T-helper 17 cell (primary cell): ENCODE measurements at places on chromosomes 16 and 17. TPM values are rescaled to one million over a fixed set of nuclear protein-coding genes. Genes with fewer than 3 reads are reported as not detected.

Gene PRR29
- 3.3 TPM for total RNA-seq

Gene ATP2A1
- 0.75 TPM for total RNA-seq

Gene FLCN
- total RNA-seq, result 34.1 TPM

Gene CHTF18
- 22.4 TPM for total RNA-seq

Gene TMEM114
- not detected for total RNA-seq
